ENCODE measurements at places on chromosomes 13 and 19. TPM values are rescaled to one million over a fixed set of nuclear protein-coding genes. Genes with fewer than 3 reads are reported as not detected.

- DNase-seq: no peak
These were observed 16.3 kb downstream of the ZNF329 start for GRCh38 chr19:58134244-58134643.

GRCh38 chr19:13887517-13887916 is 10.6 kb downstream of the NANOS3 start:
- DNase-seq: peak; percentile 60

- DNase-seq: peak; percentile 36
These were observed 65.1 kb downstream of the ZNF823 start for GRCh38 chr19:11673608-11674041.

The IL17D gene
- total RNA-seq: 1.8 TPM

DNA sequence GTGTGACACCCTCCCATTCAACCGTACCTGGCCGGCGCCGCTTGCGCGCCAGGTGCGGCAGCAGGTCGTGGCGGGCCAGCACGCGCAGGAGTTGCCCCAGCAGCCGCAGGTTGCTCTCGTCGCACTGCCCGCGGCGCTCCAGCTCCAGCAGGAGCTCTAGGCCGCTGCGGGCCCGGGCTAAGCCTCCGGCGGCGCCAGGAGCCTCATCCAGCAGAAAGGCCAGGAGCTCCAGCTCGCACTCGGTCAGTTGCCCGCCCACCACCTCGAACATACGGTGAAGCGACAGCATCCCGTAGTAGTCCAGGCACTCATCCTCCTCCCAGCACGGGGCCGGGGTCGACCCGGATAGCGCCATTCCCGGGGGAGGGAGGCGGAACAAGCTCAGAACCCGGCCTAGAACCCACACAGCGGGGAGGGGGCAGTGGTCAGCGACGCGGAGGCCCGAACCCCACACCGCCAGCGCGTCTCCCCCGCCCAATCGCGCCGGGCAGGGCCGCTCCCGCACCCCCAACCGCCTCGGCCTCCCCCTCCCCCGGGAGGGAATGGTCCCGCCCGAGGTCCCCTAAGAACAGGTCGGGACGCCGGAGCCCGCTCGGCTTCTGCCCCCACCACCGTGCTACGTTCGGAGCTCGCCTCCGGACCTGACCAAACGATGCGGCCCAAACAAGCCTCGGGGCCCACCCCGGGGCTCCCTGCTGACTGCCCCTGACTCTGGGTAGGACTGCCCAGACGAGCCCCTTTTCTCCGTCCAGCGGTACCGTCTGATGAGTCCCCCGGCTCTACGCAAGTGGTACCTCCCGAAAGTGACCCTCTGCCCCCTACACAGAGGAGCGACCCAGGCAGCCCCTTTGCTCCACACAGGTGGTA is 591 bp downstream of the DEDD2 start:
- DNase-seq: no peak

DNA sequence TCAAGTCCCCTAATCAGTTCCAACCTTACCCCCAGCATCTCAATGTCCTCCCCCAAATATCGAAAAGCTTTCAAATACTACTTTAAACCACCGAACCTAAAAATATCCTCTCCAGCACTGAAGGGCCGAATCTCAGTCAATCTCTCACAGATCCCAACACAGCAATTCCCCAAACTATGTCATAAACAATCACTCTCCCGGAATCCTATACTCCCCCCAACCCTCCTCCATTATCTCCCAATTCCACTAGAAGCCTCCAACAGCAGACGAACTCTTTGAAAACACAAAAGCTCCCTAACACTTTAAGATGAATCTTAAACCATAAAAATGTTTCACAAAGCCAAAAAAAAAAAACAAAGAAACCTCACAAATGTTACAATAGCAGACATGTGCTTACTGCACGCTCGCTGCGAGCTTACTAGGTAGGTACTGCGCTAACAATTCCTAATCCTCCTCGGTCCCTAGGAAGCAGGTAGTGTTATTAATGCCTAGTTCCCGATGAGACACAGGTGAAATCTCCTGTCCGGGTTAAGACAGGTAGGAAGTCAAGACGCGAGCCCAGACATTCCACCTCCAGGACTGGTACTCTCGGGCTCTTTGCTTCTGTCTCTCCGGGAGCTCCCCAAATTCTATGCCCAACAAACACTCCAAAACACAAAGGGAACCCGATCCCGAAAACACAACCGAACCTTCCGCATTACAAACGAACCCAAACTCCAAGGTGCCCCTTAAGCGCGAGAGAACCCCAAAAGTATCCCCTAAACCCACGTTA is 14.2 kb downstream of the FBXO46 start:
- peak; percentile 17 for DNase-seq

DNA sequence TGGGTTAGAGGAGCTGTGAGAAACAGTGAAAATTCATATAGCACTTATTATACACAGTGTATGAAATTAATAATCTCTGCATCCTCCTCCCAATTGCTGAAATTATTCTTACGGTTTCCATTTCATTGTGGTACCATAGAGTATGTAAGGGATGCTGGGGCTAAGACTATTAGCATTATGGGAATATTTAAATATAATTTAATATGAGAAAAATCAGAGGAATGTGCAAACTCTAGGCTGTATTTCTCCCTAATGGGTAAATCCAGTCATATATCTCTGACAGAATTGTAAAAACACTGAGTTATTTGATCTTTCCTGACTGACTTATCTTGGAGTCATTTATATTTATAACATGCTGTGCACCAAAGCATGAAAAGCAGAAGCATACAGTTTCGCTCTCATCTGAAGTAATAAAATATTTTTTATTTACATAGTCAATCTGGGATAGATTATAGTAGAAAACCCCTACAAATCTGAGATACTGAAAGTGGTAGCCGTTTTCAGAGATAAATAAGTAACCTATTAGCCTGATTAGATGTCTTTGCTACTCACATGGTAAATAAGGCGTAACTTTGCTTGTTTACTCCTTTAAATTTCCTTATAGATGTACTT is 34.9 kb downstream of the LRCH1 start:
- DNase-seq: no peak

DNA sequence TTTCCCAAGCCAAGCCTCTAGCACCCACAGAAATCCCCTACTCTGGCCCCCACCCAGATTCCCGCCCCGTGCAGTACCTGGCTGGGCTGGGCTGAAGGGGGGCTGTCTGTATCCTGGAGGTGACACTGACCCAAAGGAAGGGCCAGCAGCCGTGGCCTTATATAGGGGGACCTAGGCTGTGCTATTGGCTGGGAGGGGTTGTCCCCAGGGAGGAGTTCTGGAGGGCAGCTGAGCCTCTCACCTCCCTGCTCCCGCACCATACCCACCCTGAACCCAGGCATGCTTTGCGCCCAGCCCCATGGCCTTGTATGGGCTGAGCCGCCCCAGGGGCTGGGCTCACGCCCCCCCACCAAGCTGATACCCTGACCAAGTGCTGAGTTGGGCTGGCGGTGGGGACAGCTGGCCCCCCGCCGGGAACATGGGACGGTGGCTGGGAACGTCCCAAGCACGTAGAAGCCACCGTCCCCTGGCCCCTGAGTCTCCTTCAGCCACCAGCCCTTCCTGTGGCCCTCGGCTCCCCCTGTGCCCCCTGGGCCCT is at the start of gene CKM:
TSS of gene CKM (minus strand) at position 132 of the 538 bp plus-strand sequence. CDS start 3,162 bp downstream, outside the sequence.
- DNase-seq: no peak

Measured in HT1080 (cell line).